Left colon (tissue), 2 donors: ENCODE measurements at places on chromosomes 11 and 22. TPM values are rescaled to one million over a fixed set of nuclear protein-coding genes. Genes with fewer than 3 reads are reported as not detected.
A peak's percentile ranks its signal among the peaks of the same experiment; 100 is the strongest.

GRCh38 chr11:75896843-75897419 lies 81.9 kb downstream of the UVRAG start:
- DNase-seq = no peak

GRCh38 chr11:122665861-122666260 lies 10.3 kb downstream of the UBASH3B start:
- DNase-seq = no peak

DNA sequence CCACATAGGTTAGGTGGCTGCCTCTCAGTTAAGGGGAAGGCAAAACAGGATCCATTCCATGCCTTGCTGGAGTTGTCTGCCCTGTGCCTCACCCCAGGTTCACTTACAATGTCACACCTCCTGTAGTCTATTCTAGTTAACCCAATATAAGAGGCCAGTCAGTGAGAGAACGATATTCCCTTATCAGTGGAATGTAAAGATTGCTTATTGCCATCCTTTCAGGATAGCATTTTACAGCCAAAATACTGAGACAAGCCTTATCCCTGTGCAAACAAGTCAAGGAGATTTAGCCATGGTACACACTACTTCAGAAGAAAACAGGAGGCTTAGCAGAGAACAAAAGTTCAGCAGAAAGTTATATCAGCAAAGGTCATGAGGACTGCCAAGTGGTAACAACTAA lies 5.5 kb downstream of the CYP2R1 start:
- DNase-seq = no peak

DNA sequence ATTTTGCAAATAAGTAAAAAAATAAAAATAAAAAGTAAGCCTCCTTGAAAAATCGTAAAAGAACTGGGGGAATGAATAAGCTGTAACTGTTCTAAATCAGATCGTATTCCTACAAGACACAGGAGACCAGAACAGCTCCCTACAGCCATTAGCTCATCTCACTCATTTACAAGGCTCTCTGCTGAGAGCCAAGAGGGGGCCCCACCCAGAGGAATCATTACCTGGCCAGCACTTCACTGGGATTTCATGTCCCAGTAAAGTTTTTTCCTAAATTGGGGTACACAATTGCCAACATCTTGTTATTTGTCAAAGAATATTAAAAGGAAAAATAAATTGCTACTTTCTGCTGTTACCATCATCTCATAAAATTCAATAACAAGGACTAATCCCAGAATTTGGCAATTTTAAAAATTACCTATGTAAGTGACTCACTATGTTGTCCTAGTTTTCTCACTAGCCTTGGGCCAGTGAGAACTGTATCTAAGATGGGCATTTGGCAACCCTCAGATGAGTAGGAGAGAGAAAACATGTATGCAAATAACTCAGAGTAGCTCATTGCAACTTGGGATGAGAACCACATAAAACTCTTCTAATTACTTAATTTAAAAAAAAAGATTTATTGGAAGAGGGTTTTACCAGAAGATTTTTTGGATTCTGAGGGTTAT lies 18.4 kb upstream of the SMTN start:
- no peak for DNase-seq

DNA sequence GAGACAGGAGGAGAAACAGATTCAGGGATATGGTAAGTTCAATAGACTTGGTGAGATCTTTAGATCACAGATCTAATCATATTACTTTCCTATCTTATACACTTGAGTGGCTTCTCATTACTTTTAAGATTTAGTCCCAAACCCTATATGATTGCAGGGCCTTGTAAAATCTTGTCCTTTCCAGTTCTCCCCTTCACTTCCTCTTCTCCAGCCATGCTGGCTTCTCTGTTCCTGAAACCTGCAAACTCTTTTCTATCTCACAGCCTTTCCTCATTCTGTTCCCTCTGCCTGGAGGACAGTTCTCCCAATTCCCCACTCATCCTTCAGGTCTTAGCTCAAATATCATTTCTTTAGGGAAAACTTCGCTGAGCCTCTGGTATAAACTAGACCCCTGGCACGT lies 65.9 kb upstream of the BIRC3 start:
- no peak for DNase-seq

GRCh38 chr11:115316696-115317095 lies 187.5 kb downstream of the CADM1 start:
- DNase-seq = no peak

GRCh38 chr11:83140691-83141455 lies 16.1 kb upstream of the PCF11 start:
- DNase-seq = no peak

- no peak for DNase-seq
Observed at GRCh38 chr11:104668797-104669463, 229.3 kb downstream of the CASP12 start.

DNA sequence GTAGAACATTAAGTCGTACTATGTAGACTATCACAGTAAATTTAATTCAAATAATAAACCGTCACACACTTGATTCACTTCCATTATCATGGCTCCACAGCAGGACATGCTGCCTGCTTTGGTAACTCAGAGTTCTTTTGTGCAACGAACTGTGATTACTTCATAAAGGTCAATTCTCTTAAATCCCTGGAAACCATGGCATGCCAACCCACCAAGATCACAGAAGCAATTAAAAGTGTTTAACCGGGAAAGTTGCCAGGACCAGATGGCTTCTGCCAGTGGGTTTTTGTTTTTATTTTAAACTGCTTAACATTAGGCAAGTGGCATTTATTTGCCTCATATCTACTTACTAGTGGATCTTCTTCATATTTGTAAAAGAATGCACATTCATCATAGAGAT lies 1162.1 kb downstream of the DLG2 start:
- no peak for DNase-seq

DNA sequence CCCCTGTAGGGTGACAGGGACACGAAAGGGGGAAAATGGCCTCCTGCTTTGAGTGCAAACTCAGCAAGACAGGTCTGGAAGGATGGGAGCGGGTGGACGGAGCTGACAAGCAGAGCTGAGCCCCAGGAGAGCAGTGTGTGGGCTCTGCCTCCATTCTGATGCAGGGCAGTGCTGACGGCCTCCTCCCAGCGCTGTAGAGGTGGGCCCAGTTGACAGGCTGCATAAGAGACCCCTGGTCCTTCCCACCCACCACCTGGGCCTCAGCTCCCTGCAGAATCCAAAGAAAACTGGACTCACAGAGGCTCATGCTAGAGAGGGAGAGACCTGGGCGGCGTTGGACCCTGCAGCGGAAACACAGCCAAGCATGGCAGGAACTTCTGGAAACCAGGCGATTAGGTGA lies 1113.4 kb downstream of the BRD1 start:
- DNase-seq = no peak

GRCh38 chr11:113476553-113476952 lies 1.4 kb upstream of the DRD2 start:
- DNase-seq = no peak

GRCh38 chr11:67347964-67348749 lies 5.2 kb downstream of the POLD4 start:
- peak; percentile 21 for DNase-seq

DNA sequence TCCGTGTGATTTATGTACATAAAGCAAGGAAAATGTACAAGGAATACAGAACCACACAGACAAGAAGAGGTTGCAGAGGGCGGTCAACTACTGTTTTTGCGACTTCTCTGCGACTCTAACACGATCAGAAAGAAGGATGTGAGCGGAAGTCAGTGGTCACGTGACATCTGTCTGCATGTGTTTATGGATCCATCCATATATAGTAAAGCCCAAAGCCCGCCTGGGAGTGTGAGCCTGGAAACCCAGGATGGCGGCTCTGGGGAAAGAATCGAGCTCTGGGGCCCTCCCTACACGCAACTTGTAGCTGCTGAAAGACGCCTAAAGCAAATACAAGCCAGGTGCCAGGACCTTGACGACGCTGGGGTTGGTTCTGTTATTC lies 8.8 kb downstream of the OSBPL5 start:
- DNase-seq = no peak

DNA sequence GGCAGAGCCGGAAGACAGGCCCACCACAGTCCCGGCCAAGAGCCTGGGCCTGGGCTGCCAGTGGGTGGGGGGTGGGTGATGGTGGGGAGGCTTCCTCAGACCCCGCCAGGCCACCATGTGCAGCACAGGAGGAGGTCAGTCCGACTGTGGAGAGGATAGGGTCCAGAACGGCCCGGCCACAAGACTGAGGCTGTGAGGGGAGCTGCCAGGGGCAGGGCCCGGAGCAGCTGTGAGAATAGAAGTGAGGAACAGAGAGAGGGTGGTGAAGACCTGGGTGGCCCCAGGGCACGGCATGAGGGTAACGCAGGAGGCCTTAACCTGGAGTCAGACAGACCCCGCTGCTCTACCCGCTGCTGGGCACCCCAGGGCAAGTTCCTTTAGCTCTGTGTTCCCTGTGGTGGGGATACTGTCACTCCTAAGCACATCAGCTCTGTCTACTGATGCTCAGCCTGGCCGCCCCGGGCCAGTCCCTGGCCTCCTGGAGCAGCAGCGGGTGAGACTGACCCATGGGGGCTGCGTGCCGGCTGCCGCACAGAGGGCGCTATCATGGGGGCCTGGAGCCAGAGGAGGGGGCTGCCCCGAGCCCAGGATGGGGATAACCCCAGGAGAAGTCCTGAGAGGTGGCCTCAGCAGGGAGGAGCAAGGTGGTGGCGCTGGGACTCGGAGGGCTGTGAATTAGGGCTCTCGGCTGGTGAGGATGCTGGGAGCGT lies 1.7 kb downstream of the FERMT3 start:
- no peak for DNase-seq

GRCh38 chr11:15816260-15816871 lies 540.0 kb downstream of the SOX6 start:
- DNase-seq = peak; percentile 50

- peak; percentile 88 for DNase-seq
Observed at GRCh38 chr11:78742430-78742829, 167.8 kb upstream of the NARS2 start.

GRCh38 chr11:112285841-112286311 lies 25.2 kb upstream of the PLET1 start:
- DNase-seq = no peak

Gene ART1
- total RNA-seq = not detected

Gene RAB39A
- 0.31 TPM for total RNA-seq

Gene PRG3
- total RNA-seq = not detected

Gene LRP4
- total RNA-seq = 43.3 TPM

Gene KDM4D
- total RNA-seq = 0.55 TPM

Gene OR8D4
- 1.5 TPM for total RNA-seq

Gene SLC17A6
- not detected for total RNA-seq

Gene RIBC2
- total RNA-seq = 1.2 TPM
